ENCODE measurements at places on chromosomes 13 and 19. TPM values are rescaled to one million over a fixed set of nuclear protein-coding genes. Genes with fewer than 3 reads are reported as not detected.

IGSF23 gene
- total RNA-seq, result not detected

CD209 gene
- total RNA-seq, result not detected

POSTN gene
- 55.1 TPM for total RNA-seq

DNA sequence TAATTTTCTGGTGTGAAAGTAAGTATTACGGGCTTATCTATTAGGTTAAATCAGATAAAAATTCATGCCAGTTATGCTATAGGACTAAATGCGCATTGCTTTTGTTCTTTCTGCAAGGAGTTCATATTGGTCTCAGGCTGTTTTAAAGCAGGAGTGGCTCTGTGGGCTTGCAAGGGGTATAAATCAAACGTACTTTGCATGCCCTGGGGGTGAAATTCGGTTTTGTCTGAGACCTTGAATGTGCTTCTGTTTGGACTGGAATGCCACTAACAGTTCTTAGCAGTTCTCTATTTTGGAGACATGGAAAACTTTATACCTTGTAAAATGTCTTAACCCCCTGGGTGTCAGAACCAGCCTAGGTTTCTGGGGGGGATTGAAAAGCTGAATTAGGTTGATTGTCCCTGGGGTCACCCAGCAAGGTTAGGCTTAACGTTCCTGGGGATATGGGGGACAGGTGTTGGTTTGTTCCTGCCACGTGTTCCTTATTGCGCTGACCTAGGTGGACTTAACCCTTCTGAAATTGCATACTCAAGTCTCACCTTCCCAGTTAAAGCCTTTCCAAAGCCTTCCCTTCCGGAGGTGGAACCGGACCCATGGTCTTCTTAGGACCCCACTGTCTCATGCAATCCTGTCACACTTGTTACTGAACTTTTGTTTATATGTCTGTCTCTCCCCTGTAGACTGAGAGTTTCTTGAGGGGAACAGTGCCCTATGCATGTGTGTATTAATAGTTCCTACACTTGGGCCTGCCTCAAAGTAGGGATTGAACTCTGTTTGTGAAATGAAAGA, 182.2 kb downstream of the LMO7 start:
- no peak for DNase-seq

- no peak for DNase-seq
Measured at GRCh38 chr13:108121406-108121805, 93.9 kb downstream of the LIG4 start.

DNA sequence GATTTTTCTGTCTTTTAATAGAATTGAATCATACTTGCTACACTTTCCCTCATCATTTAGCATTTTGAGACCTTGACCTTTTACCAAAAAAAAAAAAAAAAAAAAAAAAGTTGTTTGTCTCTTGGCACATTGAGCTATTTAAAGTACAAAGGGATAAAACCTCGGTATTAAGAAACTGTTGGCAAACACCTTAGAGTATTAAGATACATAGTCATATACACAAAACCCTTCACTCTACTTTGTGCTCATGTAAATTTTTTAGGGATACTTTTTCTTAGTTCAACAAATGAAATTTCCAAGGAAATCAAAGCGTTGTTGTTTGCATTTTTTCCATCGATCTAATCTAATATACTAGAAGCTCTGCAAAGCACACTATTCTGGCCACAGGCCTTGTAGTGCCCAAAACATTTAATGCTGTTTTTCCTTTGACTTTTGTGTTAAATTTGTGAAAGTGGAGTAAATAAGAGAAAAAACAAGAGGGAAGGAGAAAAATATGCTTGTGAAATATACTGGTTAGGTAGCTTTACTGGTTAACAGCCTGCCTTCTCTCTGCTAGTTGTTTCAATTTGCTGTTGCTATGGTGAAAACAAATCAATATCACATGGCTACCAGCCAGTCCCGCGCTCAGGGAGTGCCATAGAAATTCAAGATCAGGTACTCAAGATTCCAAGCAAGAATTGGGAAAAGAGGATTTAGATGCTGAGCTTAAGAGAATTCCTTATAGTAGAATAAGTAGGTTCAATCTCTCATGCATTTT, 2.6 kb downstream of the MBNL2 start:
- peak; percentile 80 for DNase-seq

DNA sequence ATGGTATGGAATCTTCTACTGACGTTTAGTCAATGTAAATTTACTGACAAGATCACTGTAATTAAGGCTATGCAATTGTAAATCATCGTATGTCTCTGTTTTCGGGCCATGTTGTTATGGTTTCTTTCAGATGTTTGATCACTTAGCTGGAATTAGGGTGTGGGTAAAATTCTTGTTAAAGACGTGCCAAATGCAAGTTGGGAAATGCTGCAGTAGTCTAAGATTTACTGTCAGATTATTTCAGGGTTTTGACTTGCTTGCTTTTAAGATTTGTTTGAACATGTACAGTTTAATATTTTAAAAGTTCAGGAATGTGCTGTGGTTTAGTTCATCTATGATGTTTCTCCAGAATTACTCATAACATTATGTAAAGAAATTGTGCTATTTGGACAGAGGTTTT, 10.8 kb downstream of the NDFIP2 start:
- DNase-seq, result no peak

GRCh38 chr13:30453727-30454126, 12.0 kb downstream of the HMGB1 start:
- peak; percentile 32 for DNase-seq

GRCh38 chr13:108551674-108552073, 77.7 kb upstream of the MYO16 start:
- DNase-seq, result no peak

- no peak for DNase-seq
Measured at GRCh38 chr13:58630794-58631193, 999.2 kb downstream of the PCDH17 start.

MISP gene
- total RNA-seq, result not detected

DNA sequence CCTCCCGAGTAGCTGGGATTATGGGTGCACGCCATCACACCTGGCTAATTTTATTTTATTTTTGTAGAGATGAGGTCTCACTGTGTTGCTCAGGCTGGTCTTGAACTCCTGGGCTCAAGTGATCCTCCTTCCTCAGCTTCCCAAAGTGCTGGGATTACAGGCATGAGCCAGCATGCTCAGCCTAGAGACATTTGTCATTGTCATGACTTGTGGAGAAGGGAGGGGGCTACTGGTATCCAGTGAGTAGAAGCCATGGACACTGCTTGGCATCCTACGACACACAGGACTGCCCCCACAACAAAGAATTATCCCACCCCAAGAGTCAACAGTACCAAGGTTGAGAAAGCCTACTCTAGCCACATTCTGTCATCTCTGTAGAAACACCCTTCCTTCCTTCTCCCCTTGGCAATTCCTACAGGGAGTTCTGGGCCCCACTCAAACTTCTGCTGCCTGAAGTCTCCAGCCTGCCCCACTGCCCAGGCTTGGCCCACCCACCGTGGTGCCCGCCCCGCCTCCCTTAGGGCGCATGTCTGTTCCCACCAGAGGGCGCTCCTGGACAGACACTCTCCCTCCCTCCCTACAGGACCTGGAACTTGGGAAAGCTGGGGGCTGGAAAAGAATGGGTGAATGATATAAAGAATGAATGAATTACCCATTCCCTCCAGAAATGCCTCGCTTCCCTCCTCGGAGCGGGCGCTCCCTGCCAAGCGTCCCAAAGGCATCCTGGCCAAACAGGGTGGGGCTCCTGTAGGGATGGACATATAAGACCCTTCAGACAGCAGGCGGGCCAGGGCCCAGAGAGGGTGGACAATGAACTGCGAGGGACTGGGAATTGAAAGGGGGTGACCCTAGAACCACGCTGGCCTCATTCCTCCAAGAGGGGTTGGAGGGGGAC, 5.5 kb upstream of the EMP3 start:
- DNase-seq, result peak; percentile 83

DNA sequence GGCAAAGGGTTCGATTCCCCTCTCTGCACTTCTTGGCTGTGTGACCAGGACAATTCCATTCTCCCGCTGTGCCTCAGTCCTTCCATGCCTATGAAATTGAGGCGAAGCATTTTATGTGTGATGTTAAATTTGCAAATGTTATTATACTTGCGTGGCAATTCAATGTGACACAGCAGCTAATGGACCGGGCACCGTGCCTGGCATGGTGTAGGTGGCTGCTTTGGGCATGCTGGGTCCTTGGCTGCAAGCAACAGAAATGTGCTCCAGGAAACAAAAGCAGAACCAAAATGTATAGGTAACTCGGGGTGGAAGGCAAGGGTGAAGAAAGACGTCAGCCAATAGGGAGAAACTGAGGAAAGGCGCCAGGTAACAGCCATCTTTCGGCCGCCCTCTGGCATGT, 37.1 kb downstream of the TINCR start:
- DNase-seq, result no peak

- DNase-seq, result no peak
Measured at GRCh38 chr13:70380809-70381208, 272.6 kb upstream of the KLHL1 start.

DNA sequence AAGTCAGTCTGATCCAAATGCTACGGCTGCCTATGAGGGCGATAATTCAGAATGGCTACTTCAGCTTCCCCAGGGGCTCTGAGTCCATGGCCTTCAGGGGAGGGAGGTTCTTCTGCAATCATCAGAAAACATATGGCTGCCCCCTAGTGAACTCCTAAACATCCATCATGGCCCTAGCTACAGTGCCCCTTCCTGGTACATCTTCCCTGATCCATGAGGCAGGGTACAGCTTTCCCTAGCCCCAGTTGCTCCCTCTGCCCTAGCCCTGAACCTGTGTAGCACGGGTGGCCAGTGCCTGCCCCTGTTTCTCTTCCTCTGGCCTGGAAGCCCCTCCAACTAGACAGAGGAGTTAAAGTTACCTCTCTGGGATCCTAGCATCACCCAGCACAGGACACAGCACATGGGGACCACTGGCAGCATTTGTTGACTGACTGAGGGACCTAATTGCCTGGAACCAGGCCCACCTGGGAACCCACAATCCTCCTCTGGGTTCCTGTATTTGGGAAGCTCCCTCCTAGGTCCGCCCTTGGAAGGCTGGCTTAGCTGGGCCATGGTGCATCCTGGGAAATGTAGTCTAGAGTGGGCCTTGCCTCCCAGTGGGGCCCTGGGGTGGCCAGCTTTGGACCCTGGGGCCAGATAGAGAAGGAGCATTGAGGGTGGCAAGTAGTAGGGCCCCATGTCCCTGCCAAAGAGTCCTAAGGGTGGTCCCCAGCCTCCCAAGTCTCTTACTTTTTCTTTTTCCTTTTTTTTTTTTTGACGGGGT, 17.7 kb upstream of the SEMA6B start:
- no peak for DNase-seq

DNA sequence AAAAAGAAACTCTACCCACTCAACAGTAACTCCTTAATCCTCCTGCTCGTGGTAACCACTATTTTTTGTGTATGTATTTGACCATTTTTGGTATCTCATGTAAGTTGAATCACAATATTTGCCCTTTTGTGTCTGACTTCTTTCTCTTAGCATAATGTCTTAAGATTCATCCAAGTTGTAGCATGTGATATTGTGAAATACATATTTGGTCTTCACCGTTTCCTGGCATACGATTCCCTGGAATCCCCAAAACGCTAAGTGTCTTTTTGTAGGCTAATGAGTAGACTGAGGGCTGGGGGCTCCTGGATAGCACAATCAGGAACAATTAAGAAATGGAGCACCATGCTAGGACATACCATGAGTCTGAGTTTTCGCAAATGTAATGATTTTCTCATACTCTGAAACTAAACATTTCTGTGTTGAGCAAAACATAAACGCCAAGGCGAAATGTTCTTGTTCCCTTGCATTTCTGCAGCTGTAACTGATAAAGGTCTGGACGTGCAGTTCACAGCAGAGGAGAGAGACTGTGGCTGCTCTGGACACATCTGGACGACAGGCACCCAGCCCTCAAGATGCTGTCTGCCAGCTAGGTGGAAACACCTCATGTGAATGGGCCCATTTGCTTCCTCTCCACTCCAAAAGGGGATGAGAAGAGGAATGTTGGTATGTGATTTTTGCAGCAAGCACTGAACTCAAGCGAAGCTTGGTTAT, 38.4 kb downstream of the BRD4 start:
- no peak for DNase-seq

GRCh38 chr13:102870677-102871415, 25.0 kb downstream of the ERCC5 start:
- peak; percentile 74 for DNase-seq

DNA sequence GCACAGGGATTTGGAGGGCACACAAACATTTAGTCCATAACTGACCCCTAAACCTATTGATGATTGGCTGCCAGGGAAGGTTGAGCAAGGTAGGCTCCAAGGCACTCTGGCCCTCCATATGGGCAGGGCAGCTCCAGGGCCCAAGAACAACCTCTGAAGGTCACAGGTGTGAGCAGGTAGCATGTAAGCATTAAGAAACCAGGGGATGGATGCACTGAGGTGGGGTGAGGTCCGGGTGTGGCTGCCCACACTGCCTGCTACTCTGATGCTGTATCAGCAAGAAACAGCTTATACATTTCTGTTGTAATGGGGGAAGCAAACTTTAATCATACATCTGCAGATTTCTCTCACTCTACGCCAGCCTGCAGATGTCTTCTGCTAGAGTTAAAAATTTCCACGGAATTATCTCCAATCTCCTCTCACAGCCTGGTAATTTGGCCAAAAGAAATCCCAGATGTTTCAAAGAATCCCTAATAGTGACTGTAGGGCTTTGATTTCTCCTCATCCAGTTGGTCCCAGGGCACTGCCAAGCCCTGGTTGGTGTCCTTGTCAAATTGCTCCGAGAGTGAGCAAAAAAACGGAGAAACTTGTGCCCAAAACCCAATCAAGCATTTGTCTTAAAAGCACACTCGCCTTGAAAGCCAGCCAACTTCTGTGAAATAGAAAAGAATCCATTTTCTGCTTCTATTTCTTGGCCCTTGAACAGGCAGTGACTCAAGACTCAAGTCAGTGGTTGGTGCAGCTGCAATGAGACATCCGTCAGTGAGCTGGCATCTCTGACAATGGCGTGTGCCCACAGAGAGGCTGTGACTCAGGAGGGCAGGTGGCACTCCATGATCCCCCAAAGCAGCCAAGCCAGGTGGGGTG, 72.5 kb upstream of the MRI1 start:
- DNase-seq, result no peak

GRCh38 chr13:111346101-111346680, 25.7 kb downstream of the TEX29 start:
- no peak for DNase-seq

Measured in lung microvascular endothelial cell (primary cell).